ENCODE measurements at places on chromosomes 2 and 18.

DNA sequence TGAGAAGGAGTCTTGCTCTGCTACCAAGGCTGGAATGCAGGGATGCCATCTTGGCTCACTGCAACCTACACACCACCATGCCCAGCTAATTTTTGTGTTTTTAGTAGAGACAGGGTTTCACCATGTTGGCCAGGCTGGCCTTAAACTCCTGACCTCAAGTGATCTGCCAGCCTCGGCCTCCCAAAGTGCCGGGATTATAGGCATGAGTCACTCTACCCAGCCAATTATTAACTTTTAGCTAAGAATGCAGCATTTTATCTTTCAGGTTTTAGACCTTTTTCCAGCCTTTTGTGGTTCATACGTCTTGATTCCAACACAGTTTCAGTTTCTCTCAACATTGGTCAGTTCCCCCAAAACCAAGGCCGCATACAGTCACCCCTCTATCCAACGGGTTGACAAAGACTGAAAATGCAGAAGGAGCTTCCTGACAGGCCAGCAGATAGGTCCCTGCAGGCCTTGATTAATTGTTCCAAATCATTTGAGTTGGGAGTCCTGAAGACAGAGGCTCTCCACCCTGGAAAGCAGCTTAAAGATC is 262.2 kb upstream of the KLHL29 start:
- no peak for ATAC-seq

DNA sequence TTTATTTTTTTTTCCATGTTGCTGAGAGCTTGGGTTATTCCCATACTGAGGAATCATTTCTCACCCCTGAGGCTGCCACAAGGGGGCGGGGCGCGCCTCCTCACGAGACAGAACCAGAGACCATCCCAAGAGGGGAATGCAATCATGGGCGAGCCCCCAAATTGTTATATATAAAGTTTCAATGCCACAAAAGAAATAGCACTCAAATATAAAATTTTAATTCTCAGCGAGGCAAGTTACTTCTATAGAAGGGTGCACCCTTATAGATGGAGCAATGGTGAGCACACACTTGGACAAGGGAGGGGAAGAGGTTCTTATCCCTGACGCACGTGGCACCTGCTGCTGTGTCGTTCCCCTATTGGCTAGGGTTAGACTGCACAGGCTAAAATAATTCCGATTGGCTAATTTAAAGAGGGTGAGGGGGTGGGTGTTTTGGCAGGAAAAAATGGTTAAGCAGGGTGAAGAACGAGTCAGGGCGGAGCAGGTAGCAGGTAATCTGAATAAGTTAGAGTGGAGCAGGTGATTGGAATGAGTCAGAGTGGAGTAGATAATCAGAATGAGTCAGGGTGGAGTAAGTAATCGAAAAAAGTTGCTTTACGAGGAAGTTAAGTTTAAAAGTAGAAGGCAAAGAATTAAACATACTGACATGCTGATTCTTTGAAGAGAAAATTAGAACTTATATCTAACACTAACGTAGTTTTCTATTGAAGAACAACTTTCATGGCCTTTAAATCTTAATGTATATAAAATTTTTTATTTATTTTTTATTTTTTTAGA is 177.5 kb downstream of the MTCL1 start:
- no peak for ATAC-seq

- no peak for ATAC-seq
Observed at GRCh38 chr2:66890166-66890742, 455.3 kb downstream of the MEIS1 start.

DNA sequence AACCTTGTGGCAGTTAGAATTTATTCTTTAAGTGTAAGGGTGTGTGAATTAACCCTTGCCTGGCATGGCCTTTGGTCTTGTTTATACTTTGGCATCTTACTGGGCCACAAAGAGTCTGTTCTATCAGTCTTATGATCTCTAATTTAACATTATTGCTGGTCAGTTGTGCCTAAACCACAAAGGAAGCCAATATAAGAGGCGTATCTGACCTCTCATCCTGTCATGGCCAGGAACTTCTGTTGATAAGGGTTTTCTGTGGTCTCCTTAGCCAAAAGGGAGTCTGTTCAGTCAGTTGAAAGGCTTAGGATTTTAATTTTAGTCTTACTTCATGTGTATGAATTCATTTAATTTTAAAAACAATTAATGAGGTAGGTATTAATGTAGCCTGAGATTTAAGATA is 127.2 kb downstream of the LRRTM4 start:
- ATAC-seq: no peak

- no peak for ATAC-seq
Observed at GRCh38 chr2:68098291-68098797, 35.5 kb upstream of the C1D start.

DNA sequence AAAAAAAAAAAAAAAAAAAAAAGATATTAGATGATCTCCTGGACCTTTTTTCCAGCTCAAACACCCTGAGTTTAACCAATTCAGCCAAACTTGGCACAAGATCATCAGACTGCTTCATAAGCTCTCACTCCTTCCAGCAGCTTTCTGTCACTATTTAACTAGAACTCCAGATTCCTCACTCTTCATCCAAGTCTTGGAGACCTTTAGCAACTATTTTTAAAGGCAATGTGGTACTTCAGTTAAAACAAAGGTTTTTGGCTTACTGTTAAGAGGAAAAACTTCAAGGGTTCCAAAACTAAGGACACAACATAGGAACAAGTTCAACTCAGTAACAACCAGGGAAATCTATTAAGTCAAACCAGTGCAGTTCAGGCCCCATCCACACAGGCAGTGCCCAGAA is 23.2 kb downstream of the LAMA1 start:
- ATAC-seq: no peak

DNA sequence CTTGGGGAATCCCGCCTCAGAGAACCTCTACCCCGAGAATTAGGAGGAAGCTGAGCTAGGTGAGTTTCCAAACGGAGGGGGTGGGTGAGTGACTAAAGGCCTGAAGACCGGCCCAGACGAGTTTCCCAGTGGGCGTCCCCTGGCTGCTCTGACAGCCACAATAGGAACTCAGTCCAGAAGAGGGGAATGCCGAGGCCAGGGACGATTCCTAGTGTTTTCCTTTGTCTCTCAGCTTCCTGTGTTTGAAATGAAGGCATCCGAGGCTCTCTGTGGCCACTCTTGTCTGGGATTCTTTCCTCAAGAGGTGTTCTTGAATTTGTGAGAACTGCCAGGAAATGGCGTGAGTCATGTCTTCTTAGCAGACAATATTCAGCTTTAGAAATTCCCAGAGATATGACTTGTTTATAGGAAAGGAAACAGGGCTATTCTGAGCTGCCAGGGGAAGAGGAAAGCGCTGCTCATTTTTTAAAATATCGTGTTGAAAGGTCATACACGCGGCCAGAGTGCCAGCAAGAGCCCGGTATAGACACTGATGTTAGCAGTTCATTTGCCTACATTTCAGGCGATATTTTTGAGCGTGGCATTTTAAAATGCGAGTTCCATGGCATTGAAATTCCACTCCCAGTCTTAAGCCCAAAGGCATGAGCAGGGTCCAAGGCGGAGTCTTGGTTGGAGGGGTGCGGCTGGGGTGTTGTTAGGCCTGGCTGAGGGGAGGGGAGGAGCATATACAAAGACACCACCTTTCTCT is 169.1 kb upstream of the KLF7 start:
- peak; percentile 15 for ATAC-seq

DNA sequence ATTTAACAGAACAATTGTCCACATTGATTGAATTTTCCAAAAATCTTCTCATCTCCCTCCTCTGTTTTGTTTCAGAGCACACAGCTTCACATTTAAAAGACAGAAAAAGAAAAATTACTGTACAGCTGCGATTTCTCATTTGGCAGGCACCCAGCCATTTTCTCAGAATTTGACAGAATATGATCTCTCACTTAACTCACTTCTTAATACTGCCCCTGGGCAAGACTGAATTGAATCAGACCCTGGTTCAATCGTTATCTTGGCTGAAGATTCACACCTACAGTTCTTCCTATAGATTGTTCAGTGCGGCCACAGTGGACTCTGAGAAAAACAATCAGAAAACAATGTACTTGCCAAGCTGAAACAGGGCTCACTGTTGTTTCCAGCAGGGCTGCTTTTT is 90.2 kb upstream of the LHCGR start:
- no peak for ATAC-seq

DNA sequence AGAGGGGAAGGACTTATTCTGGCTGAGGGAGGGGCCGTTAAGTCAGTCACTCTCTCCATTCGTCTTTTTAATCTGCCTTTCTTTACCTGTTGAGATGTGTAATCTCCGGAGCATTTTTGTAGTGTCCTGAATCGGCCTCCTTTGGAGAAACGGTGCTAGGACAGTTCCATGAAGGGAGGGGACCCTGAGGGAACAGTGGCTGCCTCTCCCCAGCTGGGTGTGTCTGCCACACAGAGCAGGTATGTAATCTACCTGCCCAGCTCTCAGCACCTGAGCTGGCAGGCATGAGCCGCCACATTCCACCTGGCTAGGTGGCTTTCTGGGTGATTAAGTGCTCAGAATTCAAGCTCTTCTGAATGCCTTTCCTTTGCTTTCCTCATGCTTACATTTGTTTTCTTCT is 131.2 kb downstream of the WDSUB1 start:
- no peak for ATAC-seq

DNA sequence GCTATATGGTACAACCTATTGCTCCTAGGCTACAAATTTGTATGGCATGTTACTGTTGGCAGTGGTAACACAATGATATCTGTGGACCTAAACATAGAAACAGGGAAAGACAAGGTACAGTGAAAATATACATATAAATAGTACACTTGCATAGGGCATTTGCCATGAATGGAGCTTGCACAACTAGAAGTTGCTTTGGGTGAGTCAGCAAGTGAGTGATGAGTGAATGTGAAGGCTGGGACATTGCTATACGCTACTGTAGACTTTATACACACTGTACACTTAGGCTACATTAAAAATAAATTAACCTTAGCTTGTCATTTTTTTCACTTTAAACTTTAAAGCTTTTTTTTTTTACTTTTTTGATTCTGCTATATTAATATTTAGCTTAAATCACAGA is 500.0 kb upstream of the SETBP1 start:
- no peak for ATAC-seq

DNA sequence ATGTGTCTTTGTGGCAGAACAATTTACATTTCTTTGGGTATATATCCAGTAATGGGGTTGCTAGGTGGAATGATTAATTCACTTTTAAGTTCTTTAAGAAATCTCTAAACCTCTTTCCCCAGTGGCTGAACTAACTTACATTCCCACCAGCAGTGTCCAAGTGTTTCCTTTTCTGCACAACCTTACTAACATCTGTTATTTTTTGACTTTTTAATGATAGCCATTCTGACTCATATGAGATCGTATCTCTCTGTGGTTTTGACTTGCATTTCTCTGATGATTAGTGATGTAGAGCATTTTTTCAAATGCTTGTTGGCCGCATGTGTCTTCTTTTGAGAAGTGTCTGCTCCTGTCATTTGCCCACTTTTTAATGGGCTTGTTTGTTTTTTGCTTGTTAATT is 43.1 kb upstream of the PTH2R start:
- ATAC-seq: no peak

- ATAC-seq: no peak
Observed at GRCh38 chr2:237455764-237456163, 31.3 kb upstream of the MLPH start.

- no peak for ATAC-seq
Observed at GRCh38 chr2:121228521-121228920, 56.5 kb downstream of the TFCP2L1 start.

DNA sequence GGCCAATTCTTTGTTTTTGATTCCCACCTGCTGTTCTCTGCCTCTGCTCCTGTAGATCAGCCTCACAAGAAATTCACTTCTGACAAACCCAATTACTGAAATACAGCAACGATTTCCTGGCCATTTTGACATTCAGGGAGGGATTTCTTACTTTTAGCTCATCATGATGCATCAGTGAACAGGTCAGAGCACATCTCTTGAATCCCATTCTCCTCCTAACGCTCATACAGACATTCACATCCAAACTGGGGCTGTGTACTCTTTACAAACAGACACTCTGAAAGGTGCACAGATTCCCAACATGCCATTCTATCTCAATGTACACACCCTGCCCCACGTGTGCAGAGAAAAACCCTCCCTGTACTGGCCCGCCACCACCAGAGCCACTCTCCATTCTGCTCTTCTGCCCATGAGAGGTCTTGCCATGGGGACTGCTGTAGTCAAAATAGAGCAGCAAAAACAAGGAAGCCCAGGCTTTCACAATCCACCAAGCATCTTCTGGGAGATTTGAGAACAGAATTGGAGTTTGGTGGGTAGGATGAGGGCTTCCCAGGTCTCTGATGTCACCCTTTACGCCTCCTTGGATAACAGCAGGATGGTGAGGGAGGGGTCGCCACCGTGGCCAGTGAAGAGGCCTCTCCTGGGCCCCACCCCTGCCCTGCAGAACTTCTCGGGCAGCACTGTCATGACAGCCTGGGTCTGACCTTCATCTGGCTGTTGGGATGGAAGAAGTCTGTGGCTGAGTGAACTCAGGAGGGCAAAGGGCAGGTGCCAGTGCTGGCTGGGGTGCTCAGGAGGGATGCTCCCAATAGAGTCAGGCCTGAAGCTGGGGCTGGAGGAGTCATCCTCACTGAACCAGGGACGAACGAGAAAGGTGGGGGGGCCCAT is 41.9 kb upstream of the ZFP36L2 start:
- ATAC-seq: no peak

DNA sequence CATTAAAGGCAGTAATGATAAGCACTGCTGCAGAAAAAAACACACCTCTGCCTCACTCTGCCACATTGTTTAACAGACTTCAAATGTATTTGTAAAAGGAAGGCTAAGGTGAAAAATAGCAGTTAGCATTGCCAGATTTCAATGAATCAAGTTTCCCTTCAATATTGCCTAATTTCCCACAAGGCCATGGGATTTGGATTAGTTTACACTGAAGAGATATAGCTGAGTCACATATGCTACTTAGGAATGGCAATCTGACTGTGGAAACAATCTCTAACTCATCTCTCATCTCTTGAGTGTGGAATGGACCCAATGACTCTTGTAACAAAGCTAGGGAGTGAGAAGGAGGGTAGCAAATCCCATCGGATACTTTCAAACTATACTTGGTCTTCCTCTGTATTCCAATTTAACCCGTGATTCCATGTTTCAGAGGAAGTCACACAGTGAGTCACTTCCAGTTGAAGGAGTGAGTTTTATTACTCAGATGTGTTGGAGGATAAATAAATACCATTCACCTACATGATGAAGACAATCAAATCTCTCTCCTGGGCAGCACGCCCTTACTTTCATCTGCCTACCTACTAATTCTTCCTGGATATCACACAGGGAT is 5.1 kb downstream of the B4GALT6 start:
- ATAC-seq: no peak

DNA sequence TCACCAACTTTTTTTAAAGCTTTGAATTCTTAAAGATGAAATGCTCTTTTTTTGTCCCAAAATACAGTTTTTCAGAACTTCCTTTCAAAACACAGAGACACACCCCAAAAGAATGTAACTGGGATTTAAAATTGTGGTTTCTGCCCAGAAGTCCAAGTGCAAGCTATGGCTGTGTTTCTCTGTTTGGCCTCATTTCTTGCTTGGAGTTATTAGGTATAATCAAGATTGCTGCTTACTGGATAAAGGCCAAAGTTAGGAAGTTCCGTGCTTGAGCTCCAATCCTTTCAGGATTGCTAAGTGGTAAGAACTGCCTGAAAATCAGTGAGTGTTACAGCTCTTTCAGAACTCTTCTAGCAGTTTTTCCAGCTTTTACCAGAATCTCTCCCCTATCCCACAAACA is 16.9 kb downstream of the ZBTB7C start:
- no peak for ATAC-seq
